ENCODE measurements at places on chromosomes 2 and 18.

DNA sequence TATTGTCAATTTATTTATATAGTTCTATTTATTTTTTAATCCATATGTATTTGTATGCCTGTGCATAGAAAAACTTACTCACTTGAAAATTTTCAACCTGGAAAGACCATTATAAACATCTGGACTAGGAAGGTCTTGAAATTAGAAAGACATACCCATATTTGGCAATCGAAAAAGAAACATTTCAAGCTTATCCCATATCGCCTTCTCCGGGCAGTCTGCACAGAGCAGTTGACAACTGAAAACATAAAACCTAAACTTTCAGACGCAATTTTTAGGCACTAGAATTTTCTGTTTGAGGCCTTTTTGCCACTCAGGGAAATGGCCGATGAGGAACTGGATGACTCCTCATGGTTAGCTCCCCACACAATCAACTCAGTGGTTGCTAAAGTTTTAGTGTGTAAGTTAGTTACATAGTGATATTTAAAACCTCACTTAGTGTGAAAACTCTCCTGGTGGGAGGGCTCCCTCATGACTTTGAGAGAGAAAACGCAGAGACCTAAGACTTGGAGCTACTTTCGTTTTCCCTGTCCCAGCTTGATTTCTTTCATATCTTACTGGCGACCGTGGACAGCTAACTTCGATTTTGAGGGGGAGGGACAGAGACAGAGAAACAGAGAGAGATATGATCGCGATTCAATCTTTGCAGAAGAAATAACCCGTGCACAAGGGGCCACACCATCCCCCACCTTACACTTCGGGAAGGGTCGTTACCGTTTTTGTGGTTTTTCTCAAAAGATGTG is 3.2 kb upstream of the HOXD12 start:
- DNase-seq, result no peak

DNA sequence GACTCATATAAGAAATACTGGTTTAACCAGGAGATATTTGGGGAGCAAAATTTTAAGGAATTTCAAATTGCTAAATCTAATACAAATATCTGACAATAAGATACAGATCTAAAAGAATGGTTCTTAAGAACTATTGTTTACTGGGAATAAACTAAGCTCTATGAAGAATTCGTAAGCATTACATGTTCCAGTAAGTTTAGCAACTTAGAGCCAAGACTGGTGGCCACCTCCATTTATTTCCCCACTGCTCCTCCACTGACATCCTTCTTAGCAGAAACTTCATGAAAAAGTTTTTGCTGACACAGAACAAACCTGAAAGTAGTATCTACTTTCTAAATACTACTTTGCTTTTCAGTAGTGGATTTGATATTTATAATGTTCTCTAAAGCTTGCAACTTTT is 83.0 kb downstream of the ACSL3 start:
- no peak for DNase-seq

DNA sequence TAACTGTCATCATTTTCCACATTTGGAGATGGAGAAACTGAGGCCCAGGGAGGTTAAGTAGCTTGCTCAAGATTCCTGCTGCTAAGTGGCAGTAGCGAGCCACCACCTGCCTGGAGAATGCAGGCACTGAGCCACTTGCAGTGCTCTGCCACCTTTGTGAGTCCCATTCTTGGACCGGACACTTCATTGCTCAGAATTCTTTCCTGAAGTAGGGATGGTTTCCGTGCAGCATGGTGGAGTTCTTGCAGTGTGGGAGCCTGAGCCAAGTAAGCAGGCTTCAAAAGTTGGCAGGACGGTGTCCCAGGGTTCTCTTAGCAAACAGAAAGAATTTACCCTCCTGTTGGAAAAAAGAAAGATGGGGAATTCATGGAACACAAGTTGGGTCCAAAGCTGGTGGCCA is 115.0 kb upstream of the MMADHC start:
- DNase-seq, result no peak

- no peak for DNase-seq
These were observed 109.4 kb upstream of the TMEM200C start for GRCh38 chr18:6004683-6005082.

GRCh38 chr2:133062931-133063665 is 393.1 kb upstream of the LYPD1 start:
- no peak for DNase-seq

DNA sequence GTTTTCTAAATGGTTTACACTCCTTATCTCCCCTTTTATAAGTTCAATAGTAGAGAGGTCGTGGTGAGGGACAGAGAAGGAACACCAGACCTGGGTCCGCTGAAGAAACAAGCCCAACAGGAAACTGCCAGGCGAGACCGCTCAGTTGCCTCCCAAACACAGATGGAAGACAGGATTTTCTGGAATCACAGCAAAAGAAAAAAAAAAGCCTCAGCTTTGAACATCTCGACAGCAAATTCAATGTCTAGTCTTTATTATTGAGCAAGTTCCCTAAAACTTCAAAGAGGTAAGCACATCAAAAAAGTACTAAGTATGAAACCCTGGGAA is 33.5 kb upstream of the GNAL start:
- DNase-seq, result no peak

GRCh38 chr2:128172191-128172590 is 81.2 kb downstream of the UGGT1 start:
- DNase-seq, result no peak

DNA sequence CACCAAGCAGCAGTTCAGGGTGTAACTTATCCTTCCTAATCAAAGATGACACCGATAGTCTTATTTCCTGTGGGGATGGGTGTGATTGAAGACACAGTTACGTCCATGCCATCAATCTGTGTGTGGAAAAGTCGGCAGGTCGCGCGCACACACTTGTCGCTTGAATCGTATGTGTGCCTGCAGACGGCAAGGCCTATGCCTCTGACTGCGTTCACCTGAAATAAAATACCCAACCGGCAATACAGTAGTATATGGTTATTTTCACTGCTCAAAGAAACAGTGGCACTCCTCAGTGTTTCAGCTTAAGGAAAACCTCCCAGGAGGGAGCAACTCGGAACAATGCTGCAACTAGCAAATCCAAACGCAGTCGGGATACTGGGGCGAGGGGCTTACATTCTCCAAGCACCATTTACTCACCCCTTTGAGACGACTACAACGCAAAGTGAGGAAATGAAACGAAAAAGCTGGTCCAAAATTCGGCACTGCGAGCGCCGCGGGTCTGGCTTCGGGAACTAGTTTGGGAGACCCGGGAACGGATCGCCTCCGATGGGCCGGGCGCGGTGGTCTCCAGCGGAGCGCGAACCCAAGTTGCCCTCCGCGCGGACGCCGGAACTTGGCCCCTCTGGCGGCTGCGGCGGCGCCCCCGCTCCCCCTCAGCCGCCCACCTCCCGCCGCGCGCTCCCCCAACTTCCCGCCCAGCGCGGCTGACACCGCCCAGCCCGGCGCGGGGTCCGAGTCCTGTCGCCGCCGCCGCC is 675 bp downstream of the PRKD3 start:
- no peak for DNase-seq

DNA sequence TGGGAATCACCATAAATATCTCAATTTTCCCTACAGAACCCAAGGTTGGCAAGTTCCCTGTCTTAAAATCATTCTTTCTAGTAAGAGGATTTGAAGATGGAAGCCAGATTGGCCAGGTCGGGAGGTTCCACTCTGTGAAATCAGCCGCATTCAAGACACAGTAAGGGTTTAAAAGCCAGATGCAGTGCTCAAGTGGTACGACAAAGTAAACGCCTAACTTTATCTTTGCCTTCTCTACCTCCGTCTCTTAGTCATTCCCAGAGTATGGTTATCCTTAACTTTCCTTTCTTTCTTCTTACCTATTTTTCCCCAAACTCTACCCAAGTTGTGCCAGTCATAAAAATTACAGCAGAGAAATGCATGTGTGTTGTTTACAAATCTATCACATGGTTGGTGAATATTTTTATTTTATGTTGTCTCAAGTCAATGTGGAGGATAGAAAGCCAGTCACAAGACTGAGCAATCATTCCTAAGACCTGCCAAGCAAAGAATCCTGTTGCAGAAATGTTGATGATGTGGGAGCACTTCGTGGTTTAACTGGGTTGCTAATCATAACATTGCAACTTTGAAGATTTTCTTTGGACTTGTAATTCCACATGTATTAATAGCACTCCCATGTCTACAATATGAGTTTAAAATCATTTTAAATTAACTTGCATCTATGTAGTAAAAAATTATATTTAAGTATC is 62.6 kb downstream of the SLC40A1 start:
- DNase-seq, result no peak

GRCh38 chr2:75523313-75524275 is 37.1 kb downstream of the EVA1A start:
- no peak for DNase-seq

- DNase-seq, result no peak
These were observed 48.4 kb downstream of the NEMP2 start for GRCh38 chr2:190486037-190486623.

- no peak for DNase-seq
These were observed 17.6 kb downstream of the CTNNA2 start for GRCh38 chr2:79530443-79530842.

DNA sequence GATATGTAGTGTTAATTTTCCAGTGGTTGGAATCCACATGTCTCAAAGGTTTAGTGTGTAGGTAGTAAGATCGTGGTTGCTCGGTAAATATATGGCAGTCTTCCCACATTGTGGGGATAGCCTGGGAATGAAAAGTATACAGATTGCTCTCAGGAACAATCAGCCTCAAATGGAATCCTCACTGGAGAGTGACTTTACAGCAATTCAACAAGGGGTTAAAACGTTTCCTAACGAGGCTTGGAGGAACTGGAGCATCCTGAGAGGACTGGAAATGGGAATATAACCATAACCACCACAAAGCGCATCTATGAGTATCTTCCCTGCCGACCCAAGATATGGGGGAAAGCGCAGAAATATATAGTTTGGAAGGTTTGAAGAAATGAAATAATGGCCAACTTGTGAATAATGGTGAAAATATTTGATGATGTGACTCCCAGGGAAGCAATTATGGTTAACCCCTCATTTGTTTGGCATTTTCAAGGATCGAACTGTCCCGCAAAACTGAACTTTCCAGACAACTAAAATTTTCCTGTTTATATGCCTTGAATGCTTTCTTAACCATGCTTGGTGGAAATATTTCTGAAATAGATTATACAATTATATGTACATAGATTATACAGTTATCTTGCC is 100.7 kb upstream of the FOSL2 start:
- no peak for DNase-seq

DNA sequence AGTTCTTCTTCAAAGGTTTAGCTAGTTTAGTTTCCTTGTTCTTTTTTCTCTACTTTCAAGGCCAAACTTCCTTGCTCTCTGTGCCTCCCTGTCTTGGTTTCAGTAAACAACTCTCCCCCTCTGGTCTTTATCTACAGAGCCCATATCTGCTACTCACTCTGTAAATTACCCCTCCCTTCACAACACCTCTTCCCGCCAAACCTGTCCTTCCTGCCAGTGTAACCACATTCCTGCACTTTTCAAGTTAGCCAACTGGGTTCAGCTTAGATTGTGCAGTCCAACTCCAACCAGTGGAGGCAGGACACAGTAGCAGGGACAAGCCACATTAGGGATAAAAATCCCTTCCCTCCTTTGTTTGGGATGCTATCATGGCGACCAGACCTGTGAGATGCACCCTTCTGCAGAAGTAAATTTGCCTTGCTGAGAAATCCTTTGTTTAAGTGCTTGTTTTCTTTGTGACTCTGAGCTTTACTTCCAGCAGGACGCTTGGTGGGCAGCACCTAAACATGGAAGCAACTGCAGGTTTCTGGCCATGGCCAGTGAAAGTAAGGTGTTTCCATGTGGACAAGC is 706.0 kb downstream of the KCNJ3 start:
- DNase-seq, result no peak

GRCh38 chr2:98579926-98580325 is 28.4 kb downstream of the COA5 start:
- no peak for DNase-seq

GRCh38 chr18:76544511-76545345 is 49.7 kb upstream of the ZNF516 start:
- no peak for DNase-seq
